Stimulated activated CD8-positive, alpha-beta memory T cell treated with anti-CD3 and anti-CD28 coated beads, Interleukin-4, amount 100 ng/mL, for 48 hours (primary cell): ENCODE measurements at places on chromosomes 3 and 15.

DNA sequence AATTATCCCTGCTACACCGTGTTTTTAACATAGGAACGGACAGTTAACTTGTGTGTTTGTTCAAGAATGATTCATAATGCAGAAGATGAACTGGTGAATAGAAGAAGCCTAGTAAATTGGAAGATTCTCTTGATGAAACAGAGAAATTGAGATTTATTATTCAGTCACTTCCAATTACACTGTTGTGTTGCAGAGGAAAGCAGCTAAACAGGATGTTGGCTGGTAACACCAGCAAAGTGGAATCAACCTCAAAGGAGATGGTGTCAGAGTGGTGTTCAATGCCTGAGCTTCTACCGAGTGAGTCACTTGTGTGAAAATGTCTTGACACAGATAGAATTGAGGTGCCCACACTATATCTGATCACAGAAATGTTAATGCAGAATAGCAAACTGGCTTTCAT, 399.6 kb downstream of the LPP start:
- DNase-seq, result peak; percentile 27

- no peak for DNase-seq
Observed at GRCh38 chr3:72288955-72289691, 504.2 kb upstream of the PROK2 start.

- DNase-seq, result no peak
Observed at GRCh38 chr15:41568350-41569017, 9.5 kb downstream of the TYRO3 start.

GRCh38 chr15:72545156-72545555, 71.0 kb downstream of the ARIH1 start:
- no peak for DNase-seq

- DNase-seq, result no peak
Observed at GRCh38 chr15:72086920-72087648, 30.9 kb downstream of the MYO9A start.

DNA sequence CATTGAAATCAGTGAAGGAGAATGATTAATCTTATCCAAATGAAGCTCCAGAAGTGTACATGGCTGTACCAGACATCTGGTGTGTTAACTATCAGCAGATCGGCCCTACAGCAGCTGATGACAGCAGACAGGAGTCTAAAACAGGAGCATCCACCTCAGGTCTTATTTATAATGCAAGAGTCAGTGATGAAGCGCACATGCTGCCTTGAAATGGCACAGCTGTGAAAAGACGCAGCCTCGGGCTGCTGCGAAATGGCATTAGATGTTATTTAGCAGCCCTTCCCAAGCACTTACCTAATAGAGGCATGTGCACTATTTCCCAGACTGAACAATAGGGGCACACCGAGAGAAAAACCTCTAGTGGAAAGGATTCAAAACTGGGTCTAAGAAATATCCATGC, 472.3 kb upstream of the CBLB start:
- DNase-seq, result no peak

DNA sequence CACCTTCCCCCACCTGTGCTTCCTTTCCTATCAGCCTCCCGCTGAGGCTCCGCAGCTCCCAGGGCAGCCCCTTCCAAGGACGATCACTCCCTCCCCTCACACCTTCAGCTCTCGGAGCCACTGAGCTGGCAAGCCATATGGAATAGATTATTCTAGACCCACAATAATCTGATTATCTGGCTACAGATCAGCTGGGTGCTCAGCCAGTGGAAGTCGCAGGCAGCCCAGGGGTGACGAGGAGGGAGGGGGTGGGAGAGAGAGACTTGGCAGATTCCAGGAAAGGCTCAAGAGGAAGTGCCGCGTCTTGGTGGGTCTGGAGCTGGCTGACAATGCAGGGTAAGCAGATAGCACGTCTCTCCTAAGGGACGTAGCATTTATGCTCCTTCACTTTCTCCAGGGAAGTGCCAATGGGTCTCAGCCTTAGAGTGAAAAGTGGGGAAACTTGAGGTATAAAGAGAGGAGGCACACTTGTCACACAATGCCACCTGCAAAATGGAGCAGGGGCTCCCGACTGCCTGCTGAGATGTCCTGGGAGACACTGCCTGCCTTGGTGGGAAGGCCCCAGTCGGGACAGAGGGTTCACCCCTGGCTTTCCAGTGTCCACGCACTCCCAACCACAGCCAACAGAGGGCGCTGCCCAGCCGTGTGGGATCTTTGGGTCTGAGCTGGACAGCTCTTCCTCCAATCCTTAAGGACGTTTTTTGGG, 9.4 kb upstream of the MESP1 start:
- peak; percentile 91 for DNase-seq

- no peak for DNase-seq
Observed at GRCh38 chr15:81101894-81102815, 31.9 kb upstream of the CFAP161 start.

DNA sequence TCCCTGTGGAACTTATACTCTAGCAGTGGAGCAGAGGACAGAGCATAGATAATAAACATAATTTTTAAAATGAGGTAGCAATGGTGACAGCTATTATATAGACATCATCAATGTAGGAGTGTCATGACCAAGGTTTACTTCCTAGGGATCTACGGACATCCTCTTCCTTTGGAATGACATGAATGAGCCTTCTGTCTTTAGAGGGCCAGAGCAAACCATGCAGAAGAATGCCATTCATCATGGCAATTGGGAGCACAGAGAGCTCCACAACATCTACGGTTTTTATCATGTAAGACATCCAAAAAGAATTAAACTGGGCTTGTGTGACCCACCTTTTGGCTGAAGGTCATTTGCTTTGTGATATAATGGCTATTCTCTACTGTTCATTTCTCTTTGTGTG, 30.1 kb upstream of the CAPN3 start:
- no peak for DNase-seq

- no peak for DNase-seq
Observed at GRCh38 chr15:99668533-99669182, 64.6 kb downstream of the LYSMD4 start.
